ENCODE measurements at places on chromosomes 5 and 9. TPM values are rescaled to one million over a fixed set of nuclear protein-coding genes. Genes with fewer than 3 reads are reported as not detected.

- H3K27ac ChIP-seq: no peak overlapping the region
- H3K36me3 ChIP-seq: no peaks in the 10 kb centered on the region
- no peak for DNase-seq
- H3K27me3 ChIP-seq: no peaks in the 10 kb centered on the region
- H3K4me1 ChIP-seq: peaks cover 5% of the 10 kb centered on the region
- H3K4me3 ChIP-seq: no peak overlapping the region
Observed at GRCh38 chr9:136961279-136962065, 9.4 kb downstream of the LCN12 start.

GRCh38 chr5:100904259-100904861 lies 1.3 kb upstream of the ST8SIA4 start:
- DNase-seq: no peak
- H3K27ac ChIP-seq: no peak overlapping the region
- no peaks in the 10 kb centered on the region for H3K36me3 ChIP-seq
- peaks cover 4% of the 10 kb centered on the region for H3K4me1 ChIP-seq
- no peak overlapping the region for H3K4me3 ChIP-seq

DNA sequence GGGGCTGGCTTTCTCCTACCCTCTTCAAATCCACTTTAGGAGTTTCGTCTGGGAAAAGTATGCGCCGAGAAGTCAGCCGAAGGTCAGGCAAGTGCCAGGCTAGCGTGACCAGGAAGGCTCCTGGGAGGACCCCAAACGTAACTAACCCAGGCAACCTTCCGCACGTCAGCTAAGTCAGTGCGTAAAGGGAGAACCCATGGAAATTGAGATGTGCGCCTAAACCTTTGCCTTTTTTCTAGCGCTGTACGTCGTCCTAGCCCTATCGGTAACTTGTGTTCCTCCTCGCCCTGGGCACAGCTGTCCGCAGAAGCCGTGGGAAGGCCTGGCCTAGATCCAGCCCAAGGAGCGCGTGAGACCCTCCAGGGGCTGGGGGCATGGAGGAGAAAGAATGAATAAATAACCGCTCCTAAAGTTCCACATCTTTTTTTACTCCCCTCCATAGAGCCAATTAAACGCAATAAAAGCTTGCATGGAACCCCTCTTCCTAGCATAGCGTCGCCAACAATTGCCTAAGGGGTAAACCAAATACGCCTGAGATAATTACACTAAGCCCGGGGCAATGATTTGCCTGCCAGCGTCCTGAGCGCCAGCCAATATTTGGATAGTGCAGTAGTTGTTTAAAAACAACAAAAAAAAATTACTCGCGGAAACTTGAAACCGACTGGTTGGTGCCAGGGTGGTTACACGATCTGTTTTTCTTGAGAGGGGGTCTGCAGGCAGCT lies 4.0 kb upstream of the FOXB2 start:
- no peaks in the 10 kb centered on the region for H3K4me1 ChIP-seq
- H3K27me3 ChIP-seq: peaks cover 2% of the 10 kb centered on the region
- H3K36me3 ChIP-seq: no peaks in the 10 kb centered on the region
- no peak for DNase-seq

GRCh38 chr9:136047076-136047774 lies 47.9 kb downstream of the NACC2 start:
- no peak overlapping the region for H3K4me3 ChIP-seq
- H3K36me3 ChIP-seq: no peaks in the 10 kb centered on the region
- DNase-seq: no peak
- no peaks in the 10 kb centered on the region for H3K27me3 ChIP-seq
- H3K4me1 ChIP-seq: peaks cover 28% of the 10 kb centered on the region

DNA sequence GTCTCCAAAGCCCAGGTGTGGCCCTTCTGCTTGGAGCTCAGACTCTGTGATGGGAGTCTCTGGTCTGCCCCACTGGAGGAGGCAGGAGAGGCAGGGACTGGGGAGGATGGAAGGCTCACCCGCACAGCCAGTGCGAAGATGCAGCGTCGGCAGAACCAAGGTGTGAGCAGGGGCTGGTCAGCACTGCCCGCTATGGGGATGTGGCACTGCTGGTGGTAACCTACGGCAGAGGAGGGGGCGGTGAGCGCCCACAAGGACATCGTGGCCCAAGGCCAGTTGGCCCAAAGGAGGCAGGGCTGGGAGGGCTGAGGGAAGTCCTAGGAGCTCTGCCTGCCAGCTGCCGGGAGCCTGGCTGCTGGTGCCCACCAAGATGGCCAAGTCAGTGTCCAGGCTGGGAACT lies 7.3 kb downstream of the PHF19 start:
- H3K4me1 ChIP-seq: peaks cover 31% of the 10 kb centered on the region
- H3K36me3 ChIP-seq: peaks cover 3% of the 10 kb centered on the region
- no peak for DNase-seq
- no peak overlapping the region for H3K4me3 ChIP-seq
- no peaks in the 10 kb centered on the region for H3K27me3 ChIP-seq

DNA sequence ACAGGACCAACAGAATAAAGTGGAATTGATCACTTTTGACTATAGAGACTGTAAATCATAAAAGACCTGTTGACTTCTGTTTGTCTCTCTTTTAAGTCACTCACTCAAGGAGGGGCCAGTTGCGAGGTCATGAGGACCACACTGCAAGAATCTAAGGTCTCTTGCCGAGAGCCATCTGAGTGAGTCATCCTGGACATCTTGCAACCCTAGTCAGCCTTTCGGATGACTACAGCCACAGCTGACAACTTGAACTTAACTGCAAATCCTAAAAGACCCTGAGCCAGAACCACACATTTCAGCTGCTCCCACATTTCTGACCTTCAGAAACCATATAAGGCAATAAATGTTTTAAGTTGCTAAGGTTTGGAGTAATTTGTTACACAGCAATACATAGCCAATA lies 129.7 kb upstream of the RAD23B start:
- no peaks in the 10 kb centered on the region for H3K36me3 ChIP-seq
- H3K4me1 ChIP-seq: no peaks in the 10 kb centered on the region
- H3K4me3 ChIP-seq: no peak overlapping the region
- H3K27ac ChIP-seq: no peak overlapping the region

DNA sequence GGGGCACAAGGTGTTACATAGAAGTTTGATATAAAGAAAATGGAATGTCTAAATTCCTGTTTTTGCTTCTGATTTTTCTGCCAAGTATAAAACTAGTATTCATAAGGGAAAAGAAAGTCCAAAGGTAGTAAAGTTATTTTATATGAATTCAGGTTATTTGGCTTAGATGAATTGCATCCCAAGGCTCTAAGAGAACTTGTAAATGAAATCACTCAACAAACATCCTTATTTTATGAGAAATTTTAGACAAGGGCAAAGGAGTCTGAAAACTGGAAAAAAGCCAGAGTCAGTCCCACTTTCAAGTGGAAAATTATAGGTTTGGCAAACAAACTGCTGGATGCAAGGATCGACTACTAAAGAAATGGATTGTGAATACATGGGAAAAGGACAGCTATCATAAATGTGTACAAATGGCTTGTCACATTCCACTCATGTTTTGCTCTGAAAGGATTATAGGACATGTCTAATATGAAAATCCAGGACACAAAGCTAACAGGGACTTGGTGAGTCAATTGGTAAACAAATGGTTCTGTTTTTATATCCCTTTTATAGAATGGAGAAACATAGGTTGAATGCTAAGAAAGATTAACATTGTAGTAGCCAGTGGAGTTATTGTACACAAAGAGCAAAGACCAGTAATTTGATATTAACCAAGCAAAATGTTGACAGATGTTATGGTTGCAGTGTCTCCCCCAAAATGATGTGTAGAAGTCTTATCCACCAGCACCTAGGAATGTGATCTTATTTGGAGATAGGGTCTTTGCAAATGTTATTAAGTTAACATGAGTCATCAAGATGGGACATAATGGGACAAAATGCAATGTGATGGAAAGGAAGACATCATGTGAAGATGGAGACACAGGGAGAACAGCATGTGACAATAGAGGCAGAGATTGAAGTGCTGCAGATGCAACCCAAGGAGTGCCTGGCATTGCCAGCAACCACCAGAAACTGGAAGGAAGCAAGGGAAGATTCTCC lies 495.7 kb downstream of the TLE1 start:
- peak; percentile 8 for DNase-seq
- no peak overlapping the region for H3K27ac ChIP-seq
- H3K4me1 ChIP-seq: no peaks in the 10 kb centered on the region
- H3K36me3 ChIP-seq: no peaks in the 10 kb centered on the region
- H3K27me3 ChIP-seq: no peaks in the 10 kb centered on the region
- no peak overlapping the region for H3K4me3 ChIP-seq

The EGFLAM gene
- total RNA-seq: 14.8 TPM

The TNFSF15 gene
- total RNA-seq: 0.03 TPM

The FOCAD gene
- 9.8 TPM for total RNA-seq

The OTP gene
- total RNA-seq: 0.05 TPM

The GFI1B gene
- total RNA-seq: 0.08 TPM

The ASPN gene
- not detected for total RNA-seq

Data from Panc1 (cell line).